ENCODE measurements at places on chromosomes 5 and 9.

DNA sequence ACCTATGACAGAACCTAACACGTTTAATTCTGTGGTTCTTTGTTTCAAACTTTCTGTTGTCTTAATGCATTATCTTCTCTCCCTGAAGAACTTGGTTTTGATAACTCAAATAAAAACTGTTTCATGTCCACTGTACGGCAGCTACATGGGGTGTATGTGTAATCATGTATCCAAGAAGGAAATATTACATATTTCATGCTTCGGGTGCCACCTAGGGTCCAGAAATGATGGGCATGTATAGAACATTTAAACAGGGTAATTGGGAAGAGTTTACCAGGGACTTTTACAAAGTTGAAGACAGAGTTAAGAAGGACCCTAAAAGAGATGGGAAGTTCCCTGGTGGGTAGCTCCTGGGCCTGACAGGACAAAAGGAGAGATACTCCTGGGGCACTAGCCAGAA lies 291.3 kb downstream of the FBXL7 start:
- no peak for DNase-seq

GRCh38 chr5:16515532-16515931 lies 49.9 kb upstream of the ZNF622 start:
- DNase-seq = no peak

- no peak for DNase-seq
These were observed 6.9 kb downstream of the ERBIN start for GRCh38 chr5:65933295-65933694.

GRCh38 chr9:8855046-8855445 lies 1055.5 kb upstream of the DMAC1 start:
- DNase-seq = no peak

DNA sequence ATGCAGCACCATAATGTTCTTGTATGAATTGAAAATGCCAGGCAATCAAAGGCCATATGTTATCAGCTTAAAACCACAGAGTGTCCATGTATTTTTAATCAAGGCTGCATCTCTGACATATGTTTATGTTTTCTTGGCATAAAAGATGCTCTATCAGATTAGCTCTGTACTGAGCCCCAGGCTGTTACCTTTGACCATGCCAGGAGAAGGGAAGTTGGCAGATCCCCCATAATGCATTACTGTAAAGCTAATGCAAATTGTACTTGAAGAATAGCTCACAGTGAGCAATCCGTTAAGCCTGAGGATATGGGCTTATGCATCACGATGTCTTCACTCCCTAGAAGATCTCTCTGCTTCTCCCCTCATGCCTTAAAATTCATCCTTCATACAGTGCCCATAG lies 414.4 kb downstream of the BRINP1 start:
- no peak for DNase-seq

DNA sequence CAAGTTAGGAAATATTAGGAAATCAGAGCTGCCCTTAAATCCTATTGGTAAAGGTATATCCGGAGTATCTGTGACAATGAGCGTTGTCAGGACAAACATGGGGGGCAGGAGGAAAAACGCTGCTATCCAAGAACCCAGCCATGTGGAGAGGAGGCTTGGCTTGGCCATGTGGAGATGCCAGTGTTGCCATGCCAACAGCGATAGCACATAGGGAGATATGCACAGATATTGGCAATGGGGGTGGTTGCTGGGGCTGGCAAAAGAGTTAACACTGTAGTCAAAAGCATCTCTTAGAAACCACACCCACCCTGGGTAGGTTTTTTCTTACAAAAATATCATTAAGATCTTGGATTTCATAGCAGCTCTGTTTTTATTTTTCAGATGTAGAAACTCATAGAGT lies 106.4 kb upstream of the ASTN2 start:
- DNase-seq = no peak

All from NCI-H187 (cell line).